IPS-NIHi11 (cell line): ENCODE measurements at places on chromosomes 13 and 19.

DNA sequence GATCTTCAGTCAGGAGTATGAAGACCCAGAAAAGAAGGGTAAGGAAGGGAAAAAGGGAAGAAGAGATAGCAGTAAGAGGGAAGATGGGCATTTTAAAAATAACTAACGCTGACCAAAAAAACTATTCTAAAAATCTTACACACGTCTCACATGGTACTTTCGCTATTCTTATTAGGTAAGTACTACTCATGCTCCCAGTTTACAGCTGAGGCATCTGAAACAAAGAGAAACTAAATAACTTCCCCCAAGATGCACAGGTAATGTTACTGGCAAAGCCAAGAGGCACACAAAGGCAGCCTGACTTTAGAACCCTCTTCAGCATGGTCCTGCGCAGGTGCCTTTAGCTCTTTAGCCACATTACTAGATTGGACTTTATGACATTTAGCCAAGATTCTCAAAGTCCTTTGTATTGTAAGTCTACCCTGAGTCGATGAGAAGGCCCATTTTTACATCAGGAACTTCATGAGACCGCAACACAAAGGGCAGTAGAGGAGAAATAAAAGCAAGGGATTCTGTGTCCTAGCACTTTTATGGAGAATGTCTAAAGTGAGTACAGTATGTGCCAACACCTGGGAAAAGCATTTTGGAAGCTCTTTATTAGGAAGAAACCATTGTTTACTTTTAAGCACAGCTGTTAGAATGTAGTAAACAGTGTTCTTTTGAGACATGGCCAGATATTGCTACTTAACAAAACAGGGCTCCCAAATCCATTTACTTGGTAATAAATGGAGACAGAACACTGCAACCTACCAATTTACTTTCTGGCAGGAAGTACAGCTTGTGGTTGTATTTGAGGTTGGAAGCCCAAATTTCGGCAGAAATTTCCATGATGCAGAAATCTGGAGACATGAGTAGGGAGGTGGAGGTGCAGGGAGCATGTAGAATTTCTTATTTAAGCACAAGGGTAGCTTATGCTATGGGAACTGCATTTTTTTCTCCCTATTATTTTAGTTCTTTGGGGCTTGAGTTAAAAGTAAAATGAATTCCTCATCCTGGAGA lies 250.7 kb downstream of the KCTD12 start:
- DNase-seq: no peak

DNA sequence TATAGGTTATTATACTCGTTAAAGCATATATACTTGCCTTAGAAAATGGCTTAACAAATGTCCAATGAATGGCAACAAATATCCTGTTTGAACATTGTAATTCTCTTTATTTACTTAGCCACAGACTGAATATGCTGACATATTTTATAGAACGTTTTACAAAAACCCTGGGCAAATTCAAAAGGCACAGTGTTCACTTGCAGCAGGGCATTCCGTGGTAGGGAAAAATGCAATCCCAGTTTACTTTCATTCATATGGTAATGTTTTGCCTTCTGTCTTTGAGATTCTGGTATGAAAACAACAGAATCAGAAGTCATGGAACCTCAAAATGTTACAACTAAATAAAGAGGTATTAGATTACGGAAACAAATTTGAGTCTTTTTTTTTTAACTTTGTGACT lies 56.2 kb upstream of the MYCBP2 start:
- no peak for DNase-seq

- DNase-seq: no peak
Observed at GRCh38 chr13:109740121-109740520, 46.3 kb downstream of the IRS2 start.

DNA sequence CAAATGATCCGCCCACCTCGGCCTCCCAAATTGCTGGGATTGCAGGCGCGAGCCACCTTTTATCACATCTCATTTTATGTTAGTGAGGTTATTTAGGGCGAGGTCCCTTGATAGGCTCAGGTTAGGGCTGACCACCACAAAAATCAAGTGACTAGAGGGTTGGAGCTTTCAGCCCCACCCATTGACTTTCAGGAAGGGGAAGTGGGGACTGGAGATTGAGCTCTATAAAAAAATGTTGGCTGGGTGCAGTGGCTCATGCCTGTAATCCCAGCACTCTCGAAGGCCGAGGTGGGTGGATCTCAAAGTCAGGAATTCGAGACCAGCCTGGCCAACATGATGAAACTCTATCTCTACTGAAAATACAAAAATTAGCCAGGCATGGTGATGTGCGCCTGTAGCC lies 20.1 kb downstream of the FPR3 start:
- no peak for DNase-seq

DNA sequence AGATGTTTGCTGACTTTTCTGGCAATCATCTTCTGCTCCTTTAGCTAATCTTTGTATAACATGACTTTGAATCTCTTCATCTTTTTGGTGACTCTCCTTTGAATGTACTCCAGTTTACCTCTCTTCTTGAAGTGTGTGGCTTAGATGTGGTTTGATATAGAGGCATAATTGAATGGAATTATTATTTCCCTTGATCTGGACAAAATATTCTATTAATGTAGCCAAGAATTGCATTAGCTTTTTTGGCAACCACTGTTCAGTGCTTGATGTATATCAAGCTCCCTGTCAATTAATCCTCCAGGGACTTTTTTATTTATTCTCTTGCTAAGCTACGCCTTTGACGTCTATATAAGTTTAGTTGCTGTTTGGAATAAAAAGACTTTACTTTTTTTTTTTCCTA lies 490.8 kb downstream of the PCDH20 start:
- no peak for DNase-seq

DNA sequence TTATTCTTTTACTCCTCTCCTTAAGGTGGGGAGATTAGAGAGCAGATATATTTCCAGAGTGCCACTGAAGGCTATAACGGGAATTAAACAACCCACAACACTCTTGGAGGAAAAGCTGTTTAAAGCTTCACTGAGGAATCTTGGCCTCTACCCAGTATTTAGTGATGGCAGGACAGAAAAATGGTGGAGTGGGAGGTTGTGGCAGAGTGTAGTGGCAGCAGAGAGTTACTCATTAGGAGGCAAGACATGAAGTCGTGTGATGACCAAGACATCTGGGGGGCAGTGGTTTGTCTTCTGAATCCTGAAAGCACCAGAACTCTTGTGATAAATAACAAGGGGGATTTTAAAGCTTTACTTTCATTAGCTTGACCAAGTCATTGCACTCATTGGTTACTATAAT lies 563.5 kb upstream of the SLITRK5 start:
- no peak for DNase-seq

GRCh38 chr13:37753776-37754175 lies 115.8 kb downstream of the TRPC4 start:
- DNase-seq: no peak

- DNase-seq: no peak
Observed at GRCh38 chr19:21677696-21678418, 89.5 kb downstream of the ZNF100 start.

DNA sequence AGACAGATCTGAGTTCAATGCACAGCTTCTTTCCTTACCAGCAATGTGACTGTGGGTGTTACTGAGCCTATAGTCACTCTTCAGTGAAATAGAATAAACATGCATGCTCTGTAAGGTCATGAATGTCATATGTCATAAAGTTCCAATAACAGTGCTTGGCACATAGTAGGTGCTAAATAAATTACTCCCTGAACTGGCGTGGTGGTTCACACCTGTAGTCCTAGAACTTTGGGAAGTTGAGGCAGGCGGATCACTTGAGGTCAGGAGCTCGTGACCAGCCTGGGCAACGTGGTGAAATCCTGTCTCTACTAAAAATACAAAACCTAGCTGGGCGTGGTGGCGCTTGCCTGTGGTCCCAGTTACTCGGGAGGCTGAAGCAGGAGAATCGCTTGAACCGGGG lies 13.2 kb downstream of the WBP4 start:
- no peak for DNase-seq

- no peak for DNase-seq
Observed at GRCh38 chr13:112991609-112992008, 22.6 kb downstream of the MCF2L start.

- DNase-seq: no peak
Observed at GRCh38 chr13:113665597-113666328, 1.3 kb upstream of the GRK1 start.

DNA sequence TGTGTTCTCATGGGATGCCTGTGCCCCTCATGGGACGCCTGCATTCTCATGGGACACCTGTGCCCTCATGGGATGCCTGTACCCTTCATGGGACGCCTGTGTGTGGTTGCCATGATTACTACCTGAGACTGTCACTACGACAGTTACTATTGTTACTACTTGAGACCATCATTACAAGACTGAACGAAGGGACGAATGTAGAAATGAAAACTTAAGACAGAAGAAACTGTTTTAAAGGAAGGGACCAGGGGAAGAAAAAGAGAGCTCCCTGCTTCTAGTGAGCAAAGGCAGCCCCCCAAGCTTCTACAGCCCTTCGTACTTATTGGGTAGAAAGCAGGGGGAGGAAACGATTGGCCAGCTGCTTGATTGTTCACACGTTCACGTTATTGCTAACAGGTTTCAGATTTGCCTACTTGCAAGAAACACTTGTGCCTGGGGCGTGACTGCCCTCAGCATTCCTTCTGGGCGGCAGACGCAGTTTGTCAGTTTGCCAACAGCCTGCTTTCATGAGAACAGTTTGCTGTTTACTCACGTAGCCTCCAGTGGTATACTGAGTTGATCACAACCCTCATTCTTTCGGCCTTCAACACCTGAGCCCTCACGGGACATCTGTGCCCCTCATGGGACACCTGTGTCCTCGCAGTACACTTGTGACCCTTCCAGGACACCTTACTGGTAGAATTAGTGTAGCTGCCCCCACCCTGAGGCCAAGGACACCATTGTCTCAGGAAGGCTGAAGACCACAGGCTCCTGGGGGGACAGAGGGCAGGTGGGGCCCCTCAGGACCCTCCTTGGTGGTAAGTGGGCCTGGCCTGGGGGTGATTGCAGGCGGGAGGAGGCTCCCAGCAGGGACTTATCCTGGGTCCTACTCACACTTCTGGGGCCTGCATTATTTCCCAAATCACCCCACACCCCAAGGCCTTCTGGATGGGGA lies 2.5 kb upstream of the S1PR4 start:
- DNase-seq: no peak
